Germinal center (tissue), 1 donor: ENCODE measurements at places on chromosomes 7 and 10.

GRCh38 chr7:18552316-18552916 is 56.9 kb downstream of the HDAC9 start:
- DNase-seq: no peak

- DNase-seq: no peak
Observed at GRCh38 chr7:90833443-90833842, 237.3 kb downstream of the CDK14 start.

- no peak for DNase-seq
Observed at GRCh38 chr7:50739744-50740435, 42.8 kb downstream of the GRB10 start.

- DNase-seq: no peak
Observed at GRCh38 chr7:115135769-115136410, 214.0 kb downstream of the MDFIC start.

- DNase-seq: no peak
Observed at GRCh38 chr10:118444069-118444468, 101.9 kb upstream of the FAM204A start.

GRCh38 chr10:87767253-87767652 is 50.8 kb downstream of the ATAD1 start:
- no peak for DNase-seq

GRCh38 chr7:69708857-69709256 is 110.6 kb downstream of the AUTS2 start:
- DNase-seq: no peak

GRCh38 chr10:101569622-101570427 is 18.2 kb downstream of the POLL start:
- DNase-seq: peak; percentile 92

DNA sequence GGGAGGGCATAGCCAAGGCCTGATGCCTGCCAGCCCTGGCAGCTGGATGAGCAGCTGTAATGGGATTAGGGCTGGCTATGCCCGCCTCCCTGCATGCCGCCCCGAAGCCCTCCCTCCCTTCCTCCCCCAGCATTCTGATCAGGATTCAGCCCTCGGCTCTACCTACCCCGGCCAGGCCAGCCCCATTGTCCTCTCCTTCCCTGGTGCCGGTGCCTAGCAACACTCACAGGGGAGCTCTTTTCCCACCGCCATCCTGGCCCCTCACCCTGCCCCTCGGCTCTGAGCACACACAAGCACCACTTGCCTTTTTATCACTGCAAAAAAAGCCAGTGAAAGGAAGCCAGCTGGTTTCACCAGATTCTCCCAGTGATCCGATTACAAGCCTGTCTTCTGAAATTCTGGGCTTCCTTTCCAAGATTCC is 9.0 kb upstream of the ADCYAP1R1 start:
- no peak for DNase-seq

- DNase-seq: no peak
Observed at GRCh38 chr7:119413314-119413805, 859.6 kb upstream of the KCND2 start.

DNA sequence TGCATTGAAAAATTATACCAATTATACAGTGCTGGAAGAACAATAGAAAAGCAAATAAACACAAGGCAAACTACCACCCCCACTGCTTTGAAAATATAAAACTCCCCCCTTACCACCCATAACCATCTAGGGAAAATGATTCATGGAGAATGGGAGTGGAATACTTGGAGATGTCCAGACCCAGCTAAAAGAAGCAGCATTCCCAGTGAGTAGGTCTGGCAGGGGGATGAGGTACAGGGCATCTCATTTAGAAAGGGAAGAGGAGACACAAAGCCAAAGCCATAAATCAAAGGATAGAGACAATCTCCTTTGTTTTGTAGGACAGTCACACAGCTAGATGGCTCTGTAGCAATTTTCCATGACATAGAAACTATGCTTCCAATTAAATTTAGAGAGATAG is 36.0 kb upstream of the DGKI start:
- DNase-seq: no peak

DNA sequence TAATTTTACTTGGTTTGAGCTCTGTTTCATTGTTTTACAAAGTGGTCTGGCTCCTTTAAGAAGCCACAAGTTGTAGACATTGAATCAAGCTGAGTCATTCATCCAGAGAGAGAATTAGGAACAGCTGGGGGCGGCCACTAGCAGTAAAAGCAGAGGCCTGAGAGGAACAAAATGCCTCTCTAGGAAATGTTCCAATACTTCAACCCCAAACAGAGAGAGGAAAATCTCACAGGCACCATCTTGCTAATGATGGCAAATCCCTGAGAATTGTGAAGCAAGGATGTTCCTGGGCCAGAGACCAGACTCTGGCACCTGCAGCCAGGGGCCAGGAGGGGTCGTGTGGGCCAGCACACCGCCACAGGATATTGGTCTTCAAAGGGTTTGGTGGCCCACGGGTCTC is 26.5 kb upstream of the TRIL start:
- DNase-seq: no peak

- no peak for DNase-seq
Observed at GRCh38 chr7:27156508-27156898, at the start of gene HOXA7. TSS of gene HOXA7 (minus strand) at chr7:27156675. CDS start at chr7:27156545, 130 bp downstream.

- no peak for DNase-seq
Observed at GRCh38 chr7:48045195-48045765, 9.9 kb downstream of the C7orf57 start.

DNA sequence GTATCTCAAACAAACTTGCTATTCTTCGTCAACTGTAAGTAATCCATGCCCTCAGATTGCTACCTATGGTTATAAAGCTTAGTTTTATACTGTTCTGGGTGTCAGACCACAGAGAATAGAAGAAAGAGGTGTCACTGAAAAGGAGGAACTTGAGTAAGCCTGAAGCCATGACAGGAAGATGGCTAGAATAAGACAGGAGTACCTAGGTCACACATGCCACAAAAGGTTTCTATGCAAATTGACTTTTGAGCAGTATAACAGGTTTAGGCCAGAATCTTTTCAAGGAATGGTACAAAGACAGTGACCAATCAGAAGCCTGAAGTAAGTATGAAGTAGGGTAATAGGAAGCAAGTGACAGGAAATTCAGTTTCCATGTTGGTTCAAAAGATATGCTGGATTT is 23.5 kb downstream of the FBXW4 start:
- no peak for DNase-seq

DNA sequence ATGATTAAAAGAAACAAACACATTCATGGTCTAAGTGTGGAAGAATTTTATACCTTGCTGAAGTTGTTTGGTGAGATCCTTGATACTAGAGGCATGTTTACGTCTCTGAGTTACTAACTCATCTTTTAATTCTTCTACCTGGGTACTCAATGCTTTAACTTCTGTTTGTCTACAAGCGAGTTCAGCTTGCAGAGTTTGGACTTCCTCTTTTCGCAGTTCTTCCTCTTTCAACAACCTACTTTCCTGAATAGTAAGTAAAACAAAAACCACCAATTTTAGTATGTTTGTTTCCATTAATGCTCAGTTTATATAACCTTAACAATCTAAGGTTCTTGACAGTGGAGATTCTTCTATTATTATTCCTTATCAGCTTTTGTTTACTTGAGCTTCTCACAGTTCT is 42.9 kb downstream of the CCDC186 start:
- peak; percentile 10 for DNase-seq

- no peak for DNase-seq
Observed at GRCh38 chr7:141563956-141564623, 12.9 kb downstream of the AGK start.

GRCh38 chr10:48774416-48775205 is 89.9 kb downstream of the WDFY4 start:
- no peak for DNase-seq

DNA sequence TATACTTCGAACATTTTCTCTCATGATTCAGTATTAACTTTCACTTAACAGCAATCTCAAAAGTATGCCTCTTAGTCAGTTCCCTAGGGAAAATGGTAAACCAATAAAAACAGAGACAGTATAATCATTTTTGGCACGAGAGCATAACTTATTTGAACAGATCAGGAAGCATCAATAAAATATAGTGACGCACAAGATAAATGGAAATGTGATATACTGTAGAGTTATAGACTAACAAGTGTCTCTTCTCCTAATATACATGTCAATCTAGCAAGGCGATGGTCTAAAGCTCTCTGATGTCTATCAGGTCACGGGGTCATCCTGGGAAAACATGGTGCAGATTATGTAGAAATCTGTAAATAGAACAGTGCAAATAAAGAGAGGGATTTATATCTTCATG is 131.6 kb downstream of the HGF start:
- no peak for DNase-seq

DNA sequence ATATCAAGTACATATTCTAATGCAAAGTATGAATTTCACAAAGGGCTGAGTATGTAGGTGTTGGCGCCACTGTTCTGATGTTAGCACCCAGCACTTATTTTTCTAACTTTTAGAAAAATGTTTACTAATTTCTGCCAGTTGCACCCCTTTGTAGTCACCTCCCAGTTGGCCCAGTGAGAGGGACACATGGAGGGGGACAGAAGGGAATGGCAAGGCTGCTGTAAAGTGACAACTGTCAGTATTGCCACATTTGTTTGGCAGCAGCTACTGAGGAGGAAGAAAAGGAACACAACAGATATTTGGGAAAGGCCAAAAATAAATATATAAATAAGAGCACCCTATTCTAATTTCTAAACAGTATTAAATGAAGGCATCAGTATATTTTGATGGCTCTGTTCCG is 57.3 kb downstream of the ANK3 start:
- no peak for DNase-seq

GRCh38 chr10:132193907-132194552 is 7.3 kb downstream of the DPYSL4 start:
- DNase-seq: no peak

DNA sequence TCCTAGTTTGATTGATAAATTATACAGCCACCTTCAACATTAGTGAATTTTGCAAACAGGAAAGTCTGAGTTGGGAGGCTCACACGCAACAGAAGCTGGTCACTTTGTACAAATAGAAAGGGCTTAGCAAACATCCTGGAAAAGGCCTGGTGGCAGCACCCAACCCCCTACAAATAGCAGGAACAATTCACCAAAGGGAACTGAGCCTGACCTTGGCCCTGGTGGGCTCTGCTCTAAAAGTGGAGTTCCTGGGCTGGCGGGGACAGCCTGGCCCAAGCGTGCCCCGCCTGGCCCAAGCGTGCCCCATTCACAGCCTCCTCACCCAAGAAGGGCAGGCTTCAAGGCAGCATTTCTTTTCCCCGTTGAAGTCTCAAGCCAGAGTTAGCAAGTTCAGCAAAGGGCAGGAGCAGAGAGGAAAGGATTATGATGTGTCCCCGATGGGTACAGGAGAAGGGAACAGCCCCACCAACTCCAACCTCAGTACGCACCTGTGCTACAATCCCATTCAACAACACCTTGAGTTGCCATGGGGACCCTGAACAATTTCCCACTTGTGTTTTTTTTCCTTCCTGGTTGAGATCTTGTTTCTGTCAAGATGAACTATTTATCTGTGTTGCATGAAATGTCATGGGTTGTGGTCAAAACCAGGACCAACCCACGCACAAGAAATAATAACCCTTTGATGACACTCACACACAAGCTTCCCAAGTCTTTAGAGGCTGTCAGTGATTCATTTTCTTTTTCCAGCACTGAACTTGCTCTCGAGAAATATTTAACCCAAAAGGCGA is 43.4 kb downstream of the RGS10 start:
- DNase-seq: no peak

GRCh38 chr7:77455321-77455720 is 39.2 kb upstream of the GSAP start:
- DNase-seq: no peak

DNA sequence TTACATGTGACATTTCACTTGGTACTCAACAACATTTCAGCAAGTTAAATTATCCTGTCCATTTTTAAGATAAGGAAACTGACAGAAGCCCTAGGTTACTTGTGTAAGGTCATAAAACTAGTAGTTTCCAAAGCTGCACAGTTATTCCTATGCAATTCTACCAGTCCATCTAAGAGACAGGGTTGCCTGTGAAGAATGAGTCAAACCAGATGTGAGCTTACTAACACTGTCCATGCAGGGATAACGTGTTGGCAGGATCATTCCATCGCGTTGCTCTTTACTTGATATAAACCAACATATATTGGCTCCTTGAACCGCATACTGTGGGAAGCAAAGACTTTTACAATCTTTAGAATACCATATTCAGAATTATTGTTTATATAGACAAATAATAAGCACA is 280.9 kb upstream of the HGF start:
- no peak for DNase-seq

DNA sequence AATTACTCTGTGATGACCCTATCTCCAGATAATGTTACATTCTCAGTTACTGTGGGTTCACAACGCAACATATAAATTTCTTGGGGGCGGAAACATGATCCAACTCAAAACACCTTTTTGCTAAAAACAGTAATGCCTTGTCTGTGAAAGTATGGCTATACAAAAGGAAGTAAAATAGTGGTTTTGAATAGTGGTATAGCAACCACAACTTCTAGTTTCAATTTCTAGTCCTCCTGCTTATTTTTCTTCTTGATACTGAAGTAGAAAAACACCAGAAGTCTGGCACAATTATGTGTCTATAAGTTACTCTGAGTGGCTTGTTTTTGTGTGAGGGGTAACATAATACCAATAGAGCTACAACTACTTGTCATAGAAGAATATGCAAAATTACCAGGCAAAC is 21.5 kb upstream of the ZNF800 start:
- peak; percentile 33 for DNase-seq

- no peak for DNase-seq
Observed at GRCh38 chr7:98409843-98410242, 9.0 kb upstream of the BAIAP2L1 start.

GRCh38 chr10:98077223-98077622 is 46.8 kb upstream of the CRTAC1 start:
- DNase-seq: no peak

DNA sequence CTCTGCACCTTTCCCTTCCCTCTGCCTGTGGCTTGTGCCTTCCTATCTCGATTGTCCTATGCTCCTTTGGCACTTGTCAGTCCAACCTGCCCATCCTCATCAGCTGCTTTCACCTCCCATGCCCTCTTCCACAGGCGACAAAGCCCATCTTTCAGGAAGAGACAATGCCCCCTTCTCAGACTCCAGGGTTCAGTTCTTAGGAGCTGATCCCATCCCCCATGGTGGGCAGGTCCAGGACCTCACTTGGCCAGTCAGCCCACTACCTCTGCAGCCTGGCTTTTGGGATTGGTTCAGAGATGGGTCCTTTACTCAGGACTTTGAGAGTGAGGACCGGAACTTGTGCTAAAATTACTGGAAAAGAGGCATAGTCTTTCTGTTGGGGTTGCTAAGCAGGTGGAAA is 74.0 kb upstream of the NANOS1 start:
- DNase-seq: no peak

DNA sequence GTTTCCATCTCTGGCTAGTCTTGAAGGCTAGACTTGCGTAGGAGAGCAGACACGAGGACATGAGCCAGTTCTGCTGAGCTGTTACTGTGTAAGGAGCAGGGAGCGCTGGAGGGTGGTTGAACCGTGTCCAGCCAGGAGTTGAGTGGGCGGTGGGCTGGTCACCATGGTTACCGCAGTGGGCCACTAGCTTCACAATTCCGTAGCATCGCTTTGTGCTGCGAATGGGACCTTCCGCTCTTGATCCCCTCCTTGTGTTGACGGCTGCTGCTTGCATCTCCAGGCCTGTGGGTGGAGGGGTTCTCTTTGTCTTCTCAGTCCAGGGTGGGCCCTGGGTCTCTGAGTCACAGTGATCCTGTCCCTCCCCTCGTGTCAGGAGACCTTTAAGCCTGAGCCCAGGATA is 49.4 kb upstream of the OCM start:
- DNase-seq: no peak

GRCh38 chr10:84706875-84707274 is 378.5 kb downstream of the CCSER2 start:
- no peak for DNase-seq
